ENCODE measurements at places on chromosomes 6 and 20. TPM values are rescaled to one million over a fixed set of nuclear protein-coding genes. Genes with fewer than 3 reads are reported as not detected.

Gene RAB44
- total RNA-seq, result not detected

Gene ID4
- total RNA-seq, result 1.3 TPM

DNA sequence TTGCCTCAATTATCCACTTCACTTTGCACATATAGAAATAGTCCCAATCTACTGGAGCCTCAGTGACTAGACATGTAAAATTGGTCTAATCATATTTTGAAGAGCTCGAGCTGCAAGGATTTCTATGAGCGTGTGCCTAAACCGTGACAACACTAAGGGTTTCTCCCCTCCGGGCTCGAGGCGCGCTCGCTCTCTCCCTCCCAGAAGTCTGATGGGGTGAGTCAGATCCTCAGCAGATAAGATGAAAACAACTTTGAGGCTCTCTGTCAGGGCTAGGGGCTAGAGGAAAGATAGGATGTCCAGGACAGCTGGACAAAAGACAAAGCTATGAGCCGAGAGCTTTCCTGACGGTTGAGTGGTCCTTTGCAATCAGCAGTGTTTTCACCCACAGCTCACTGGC, 16.8 kb downstream of the GNAS-AS1 start:
- H3K4me1 ChIP-seq, result peaks cover 7% of the 10 kb centered on the region
- H3K4me3 ChIP-seq, result no peak overlapping the region
- H3K36me3 ChIP-seq, result no peaks in the 10 kb centered on the region
- DNase-seq, result no peak

- DNase-seq, result no peak
- H3K4me3 ChIP-seq, result no peak overlapping the region
- no peaks in the 10 kb centered on the region for H3K4me1 ChIP-seq
- no peaks in the 10 kb centered on the region for H3K36me3 ChIP-seq
- no peaks in the 10 kb centered on the region for H3K27me3 ChIP-seq
These were observed 90.6 kb upstream of the SYNDIG1 start for GRCh38 chr20:24378661-24379483.

DNA sequence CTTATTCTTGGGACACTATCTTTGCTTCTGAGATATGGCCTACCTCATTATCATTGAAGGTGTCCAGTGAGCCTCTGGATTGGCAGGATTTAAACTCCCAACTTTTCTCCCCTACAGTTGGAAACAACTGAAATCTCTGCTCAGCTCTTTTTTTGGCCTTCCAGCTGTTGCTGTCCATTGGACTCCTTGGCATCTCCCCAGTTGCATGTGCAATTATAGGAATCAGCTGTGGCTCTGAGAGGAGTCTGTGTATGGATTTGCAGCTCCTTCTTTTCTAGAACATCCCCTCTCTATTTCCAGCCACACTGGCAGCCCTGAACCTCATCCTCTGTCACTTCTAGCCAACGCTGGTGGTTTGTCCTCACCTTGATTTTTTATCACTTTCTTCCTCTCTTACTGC, 21.2 kb downstream of the RAB22A start:
- peaks cover 39% of the 10 kb centered on the region for H3K4me1 ChIP-seq
- H3K36me3 ChIP-seq, result no peaks in the 10 kb centered on the region
- H3K27ac ChIP-seq, result peak overlapping the region; percentile 68
- no peaks in the 10 kb centered on the region for H3K27me3 ChIP-seq
- peak overlapping the region; percentile 10 for H3K4me3 ChIP-seq

GRCh38 chr6:7173843-7174503, 66.2 kb downstream of the RREB1 start:
- H3K36me3 ChIP-seq, result no peaks in the 10 kb centered on the region
- H3K27me3 ChIP-seq, result no peaks in the 10 kb centered on the region
- no peak for DNase-seq

Gene KHDC3L
- not detected for total RNA-seq

DNA sequence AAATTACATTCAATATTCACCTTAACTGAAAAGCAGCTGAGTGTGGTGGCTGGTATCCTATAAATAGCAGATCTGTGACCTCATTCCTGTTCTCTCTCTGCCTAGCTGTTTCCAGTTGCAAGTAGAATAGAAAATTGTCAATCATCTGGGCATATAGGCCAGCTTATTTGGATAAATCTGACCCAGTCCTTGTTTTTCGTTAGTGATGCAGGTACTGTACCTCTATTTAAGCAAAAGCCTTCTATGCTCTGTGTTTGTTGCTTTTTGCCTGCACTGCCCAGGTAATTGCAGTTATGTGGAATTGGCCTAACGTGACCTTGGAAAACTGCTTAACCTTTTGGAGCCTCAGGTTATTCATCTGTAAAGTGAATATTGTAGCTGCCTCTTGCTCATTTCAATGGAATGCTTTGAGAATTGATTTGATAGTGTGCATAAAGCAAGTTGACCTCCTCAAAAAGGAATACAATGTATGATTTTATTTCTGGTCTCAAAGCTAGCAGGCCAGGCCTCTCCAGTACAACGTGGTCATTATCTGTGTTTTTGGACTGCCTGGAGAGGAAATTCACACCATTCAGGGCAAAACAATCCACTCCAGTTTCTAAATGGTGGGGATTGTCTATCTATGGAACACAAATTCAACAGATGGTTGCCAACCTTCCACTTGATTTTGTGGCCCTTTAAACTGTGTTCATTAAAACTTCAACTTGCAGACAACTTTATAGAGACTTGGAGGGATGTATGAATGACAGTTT, 508.7 kb upstream of the CITED2 start:
- peak overlapping the region; percentile 83 for H3K27ac ChIP-seq

- H3K27me3 ChIP-seq, result no peaks in the 10 kb centered on the region
- no peak overlapping the region for H3K27ac ChIP-seq
These were observed 46.9 kb upstream of the BACH2 start for GRCh38 chr6:90343576-90343975.

DNA sequence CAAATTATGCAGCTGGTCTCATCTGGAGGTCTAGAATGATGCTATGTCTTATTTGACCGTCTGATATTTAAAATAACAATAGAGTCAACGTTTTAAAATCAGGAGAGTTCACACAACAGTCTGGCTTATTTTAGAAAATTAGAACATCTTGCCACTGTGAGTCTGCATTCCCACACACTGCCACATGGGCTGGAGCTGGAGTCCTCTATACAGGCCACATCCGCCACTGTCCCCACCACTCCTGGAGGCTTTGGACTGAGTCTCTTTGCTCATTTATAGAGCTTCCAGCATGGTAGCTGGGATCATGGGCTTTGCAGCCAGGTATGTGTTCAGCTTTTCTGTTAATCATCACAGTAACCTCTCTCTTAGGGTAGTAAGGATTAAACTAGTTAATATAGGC, 68.8 kb upstream of the ZNFX1 start:
- no peaks in the 10 kb centered on the region for H3K36me3 ChIP-seq
- H3K27me3 ChIP-seq, result no peaks in the 10 kb centered on the region
- peaks cover 33% of the 10 kb centered on the region for H3K4me1 ChIP-seq
- H3K27ac ChIP-seq, result peak overlapping the region; percentile 89

- H3K4me1 ChIP-seq, result no peaks in the 10 kb centered on the region
- H3K27ac ChIP-seq, result no peak overlapping the region
- no peak for DNase-seq
These were observed 142.1 kb upstream of the PHACTR3 start for GRCh38 chr20:59462249-59462648.

- no peak overlapping the region for H3K4me3 ChIP-seq
- no peak for DNase-seq
- H3K36me3 ChIP-seq, result no peaks in the 10 kb centered on the region
- no peaks in the 10 kb centered on the region for H3K27me3 ChIP-seq
These were observed 4.6 kb downstream of the MAS1L start for GRCh38 chr6:29483186-29483585.

Gene GRIK2
- total RNA-seq, result 2.9 TPM

GRCh38 chr6:139442188-139442671, 67.8 kb upstream of the CITED2 start:
- H3K4me3 ChIP-seq, result no peak overlapping the region
- no peaks in the 10 kb centered on the region for H3K36me3 ChIP-seq
- no peak for DNase-seq
- H3K27ac ChIP-seq, result no peak overlapping the region
- H3K27me3 ChIP-seq, result no peaks in the 10 kb centered on the region

DNA sequence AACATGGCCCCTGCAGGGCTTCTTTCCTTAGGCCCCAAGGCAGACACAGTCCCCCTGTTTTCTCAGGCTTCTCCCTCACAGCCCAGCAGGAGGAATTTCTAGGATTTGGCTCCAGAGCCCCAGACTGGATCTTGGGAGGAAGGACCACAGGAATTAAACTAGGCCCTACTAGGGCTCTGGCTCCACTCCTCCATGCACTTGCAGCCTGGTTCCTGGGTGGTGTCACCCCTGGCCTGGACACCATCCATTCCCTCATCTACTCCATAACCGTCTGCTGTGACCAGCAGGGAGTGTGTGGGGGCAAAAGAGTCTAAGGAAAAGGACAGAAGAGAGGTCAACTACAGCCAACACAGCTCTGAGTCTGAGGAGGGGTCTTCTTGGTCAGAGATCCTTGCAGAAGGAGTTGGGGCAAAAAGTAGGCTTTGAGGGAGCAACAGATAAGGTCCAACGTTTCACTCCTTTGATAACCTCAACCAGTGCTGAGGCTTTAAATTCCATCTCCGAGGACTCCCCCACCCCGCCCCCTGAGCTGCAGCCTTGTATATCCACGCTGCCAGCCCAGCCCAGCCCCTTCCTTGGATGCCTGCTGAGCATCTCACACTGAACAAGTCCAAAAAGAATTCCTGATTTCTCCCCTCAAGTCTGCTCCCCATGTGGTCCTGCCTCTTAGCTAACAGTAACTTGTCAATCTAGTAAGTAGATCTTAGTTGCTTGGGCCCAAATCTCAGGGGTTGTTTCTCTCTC, 27.9 kb upstream of the SPDEF start:
- no peaks in the 10 kb centered on the region for H3K27me3 ChIP-seq
- no peak for DNase-seq
- H3K27ac ChIP-seq, result no peak overlapping the region
- H3K4me3 ChIP-seq, result no peak overlapping the region

Gene BPIFA3
- total RNA-seq, result not detected

Gene PKIB
- 0.59 TPM for total RNA-seq

DNA sequence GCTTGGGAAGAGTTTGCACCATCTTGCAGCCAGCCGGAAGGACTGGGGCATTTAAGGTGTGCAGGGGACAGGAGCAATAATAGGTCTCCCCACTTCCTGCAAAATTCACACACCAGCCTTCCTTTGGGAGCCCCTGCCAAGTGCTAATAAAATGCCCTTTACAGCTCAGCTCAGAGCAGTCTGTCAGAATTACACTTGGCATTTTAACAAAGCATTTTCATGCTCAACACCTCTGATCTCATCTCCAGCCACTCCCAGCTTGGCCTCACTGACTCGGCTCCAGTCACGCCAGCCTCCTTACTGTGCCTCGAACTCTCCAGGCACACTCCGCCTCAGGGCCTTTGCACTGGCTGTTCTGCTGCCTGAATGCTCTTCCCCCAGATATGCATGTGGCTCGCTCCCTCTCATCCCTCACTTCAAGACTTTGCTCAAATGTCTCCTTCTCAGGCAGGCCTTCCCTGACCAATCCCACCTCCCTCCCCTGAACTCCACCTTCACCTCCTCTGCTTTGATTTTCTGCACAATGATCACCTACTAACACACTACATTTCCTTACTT, 43.7 kb downstream of the GRM4 start:
- no peaks in the 10 kb centered on the region for H3K36me3 ChIP-seq
- no peaks in the 10 kb centered on the region for H3K27me3 ChIP-seq
- H3K4me3 ChIP-seq, result no peak overlapping the region
- no peak for DNase-seq
- H3K27ac ChIP-seq, result no peak overlapping the region

- H3K36me3 ChIP-seq, result peaks cover 76% of the 10 kb centered on the region
- H3K27ac ChIP-seq, result no peak overlapping the region
- no peak overlapping the region for H3K4me3 ChIP-seq
- no peaks in the 10 kb centered on the region for H3K27me3 ChIP-seq
These were observed 18.8 kb downstream of the RTF2 start for GRCh38 chr20:56487216-56487615.

Gene UBE2C
- total RNA-seq, result 0.34 TPM

Gene PRL
- not detected for total RNA-seq

DNA sequence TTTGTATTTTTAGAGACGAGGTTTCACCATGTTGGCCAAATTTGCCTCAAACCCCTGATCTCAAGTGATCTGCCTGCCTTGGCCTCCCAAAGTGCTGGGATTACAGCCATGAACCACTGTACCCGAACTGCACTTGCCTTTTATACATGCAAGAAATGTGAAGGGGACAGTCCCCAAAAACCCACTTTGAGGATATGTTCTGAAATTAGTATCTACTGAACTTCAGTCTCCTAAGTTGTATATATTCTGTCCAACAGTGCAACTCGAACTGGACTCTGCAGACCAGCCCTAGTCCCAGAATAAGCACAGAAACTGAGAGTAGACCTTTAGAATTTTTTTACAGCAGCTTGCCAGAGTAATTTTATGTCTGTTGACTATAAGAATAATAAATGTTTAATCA, 28.5 kb downstream of the BACH2 start:
- H3K27me3 ChIP-seq, result no peaks in the 10 kb centered on the region
- H3K4me1 ChIP-seq, result peaks cover 13% of the 10 kb centered on the region
- H3K27ac ChIP-seq, result no peak overlapping the region
- DNase-seq, result no peak
- no peak overlapping the region for H3K4me3 ChIP-seq

Data from psoas muscle (tissue), 8 donors.